Choroid plexus epithelial cell (primary cell): ENCODE measurements at places on chromosomes 13 and 19.
A peak's percentile ranks its signal among the peaks of the same experiment; 100 is the strongest.

GRCh38 chr13:50277906-50278305 is 262.7 kb downstream of the KCNRG start:
- no peak for DNase-seq

- DNase-seq: no peak
These were observed 223.9 kb downstream of the LACC1 start for GRCh38 chr13:44103429-44104196.

GRCh38 chr13:40780822-40781401 is 8.5 kb upstream of the SLC25A15 start:
- DNase-seq: peak; percentile 76

DNA sequence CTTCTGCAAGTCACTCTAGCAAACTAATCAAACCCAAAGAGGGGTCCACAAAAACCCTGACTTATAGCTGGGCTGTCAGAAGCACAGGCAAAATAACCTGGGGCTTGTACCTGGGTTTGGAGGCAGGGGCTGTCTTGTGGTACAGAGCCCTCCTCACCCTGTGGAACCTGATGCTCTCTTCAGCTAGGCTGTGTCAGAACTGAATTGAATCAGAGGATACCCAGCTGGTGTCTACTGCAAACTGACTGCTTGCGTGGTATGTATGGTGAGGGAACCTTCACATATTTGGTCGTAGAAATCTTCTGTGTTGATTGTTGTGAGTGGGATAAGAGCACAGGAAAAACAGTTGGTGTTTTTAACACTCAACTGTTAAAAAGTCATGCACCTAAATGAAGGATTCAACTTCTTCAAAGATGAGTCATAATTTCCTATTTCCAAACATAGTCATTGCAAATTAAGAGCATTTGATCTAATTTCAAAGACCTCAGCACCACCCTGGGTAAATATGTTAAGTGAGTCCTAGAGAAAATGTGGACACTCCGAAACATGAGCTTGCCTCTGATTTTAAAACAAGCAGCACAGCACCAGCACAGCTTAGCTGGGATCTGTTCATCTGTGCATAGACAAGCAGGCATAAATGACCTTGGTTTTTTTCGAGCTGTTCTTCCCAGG is 840.2 kb downstream of the UQCRFS1 start:
- DNase-seq: no peak

- no peak for DNase-seq
These were observed 42.0 kb upstream of the IPO5 start for GRCh38 chr13:97911311-97912138.

DNA sequence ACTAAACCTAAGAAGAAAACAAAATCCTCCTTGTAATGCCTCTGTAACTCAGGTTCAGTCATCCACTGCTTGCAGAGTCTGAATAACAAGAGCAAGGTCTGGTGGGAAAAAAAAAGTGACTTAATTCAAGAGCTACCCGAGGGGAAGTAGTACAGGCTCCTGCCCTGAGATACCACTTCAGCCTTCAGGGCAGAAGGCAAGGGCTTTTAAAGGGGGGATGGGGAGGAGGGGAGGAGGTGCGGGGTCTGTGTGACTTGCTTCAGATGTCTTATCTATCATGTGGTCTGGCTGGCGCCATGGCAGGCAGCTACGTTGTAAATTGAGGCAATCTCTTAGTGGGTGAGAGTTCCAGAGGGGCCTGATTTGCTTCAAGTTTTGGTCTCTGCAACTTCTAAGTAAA is 66.7 kb downstream of the LRRC63 start:
- DNase-seq: no peak

DNA sequence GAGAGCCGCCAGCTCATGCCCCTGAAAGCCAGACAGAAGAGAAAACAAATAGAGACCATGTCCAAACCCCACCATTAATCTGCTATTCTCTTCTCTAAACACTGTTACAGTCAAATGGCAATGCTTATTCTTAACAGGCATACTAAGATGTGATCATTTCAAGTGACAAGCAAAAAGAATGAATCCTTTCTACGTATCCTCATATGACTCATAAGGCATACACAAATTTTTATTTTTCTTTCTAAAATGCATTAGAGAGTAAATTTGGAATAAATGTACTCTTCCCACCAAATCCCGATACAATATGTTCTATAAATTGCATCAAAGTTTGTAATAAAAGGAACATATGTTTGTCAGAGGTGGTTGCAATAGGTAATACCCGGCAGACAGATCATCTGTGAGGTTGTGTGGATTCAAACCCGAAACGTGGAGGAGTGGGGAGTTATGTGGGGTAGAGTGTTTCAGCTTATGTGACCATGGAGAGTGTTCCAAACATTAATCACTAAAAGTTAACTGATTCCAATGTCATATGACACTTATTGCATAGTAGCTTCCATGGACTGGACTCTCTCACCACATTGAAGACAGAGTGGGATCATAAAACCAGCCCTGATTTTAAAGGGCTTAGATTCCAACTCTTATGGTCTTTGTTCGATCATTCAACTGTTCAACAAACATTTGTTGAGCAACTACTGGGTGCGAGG is 213.1 kb downstream of the DCLK1 start:
- no peak for DNase-seq

- no peak for DNase-seq
These were observed 22.3 kb upstream of the ZBTB7A start for GRCh38 chr19:4088975-4089374.
